ENCODE measurements at places on chromosomes 5 and 9. TPM values are rescaled to one million over a fixed set of nuclear protein-coding genes. Genes with fewer than 3 reads are reported as not detected.

Gene GLRA1
- not detected for total RNA-seq

Gene ZBTB43
- 42.1 TPM for total RNA-seq

Gene PCDHB7
- total RNA-seq: not detected

Gene PCDHB11
- not detected for total RNA-seq

Gene ZDHHC21
- 12.8 TPM for total RNA-seq

Gene PCDHGA10
- total RNA-seq: 0.67 TPM

DNA sequence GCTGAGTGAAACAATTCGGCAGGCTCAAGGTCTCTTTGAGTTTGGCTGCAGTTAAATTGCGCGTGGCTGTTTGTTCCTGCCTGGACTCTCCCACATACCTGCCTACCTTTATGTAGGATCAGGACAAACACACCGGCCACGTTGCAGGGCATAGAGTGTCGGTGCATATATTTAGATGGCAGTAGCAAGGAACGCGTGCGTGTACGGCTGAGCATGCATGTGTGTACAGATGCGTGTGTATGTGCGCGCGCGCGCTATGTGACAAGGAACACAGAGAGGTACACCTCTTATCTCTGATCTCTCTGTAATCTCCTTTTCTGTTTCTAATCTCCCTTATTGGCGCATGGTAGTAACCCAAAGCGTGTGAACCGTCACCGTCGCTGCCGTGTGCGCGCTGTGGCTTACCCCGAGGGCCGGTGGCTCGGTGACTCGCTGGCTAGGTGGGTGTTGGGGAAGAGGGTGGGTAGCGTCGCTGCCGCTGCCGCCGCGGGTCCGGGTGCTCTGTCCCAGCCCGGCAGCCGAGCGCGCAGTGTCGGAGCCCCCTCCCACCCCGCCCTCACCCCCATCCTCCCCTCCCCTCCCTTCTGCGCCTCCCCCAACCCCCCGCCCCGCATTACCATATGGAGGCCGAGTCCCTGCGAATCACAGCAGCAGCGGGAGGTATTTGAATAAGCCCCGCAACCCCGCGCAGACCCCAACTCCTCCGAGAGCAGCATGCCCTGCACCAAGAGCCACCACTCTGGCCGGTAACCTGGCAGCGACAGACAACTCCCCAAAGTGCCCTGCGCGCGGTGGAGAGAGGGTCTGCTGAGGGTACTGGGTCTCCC, 204.8 kb downstream of the MEF2C start:
- DNase-seq: no peak
- H3K36me3 ChIP-seq: peaks cover 29% of the 10 kb centered on the region
- peaks cover 28% of the 10 kb centered on the region for H3K4me1 ChIP-seq
- peaks cover 55% of the 10 kb centered on the region for H3K27me3 ChIP-seq
- no peak overlapping the region for H3K27ac ChIP-seq

DNA sequence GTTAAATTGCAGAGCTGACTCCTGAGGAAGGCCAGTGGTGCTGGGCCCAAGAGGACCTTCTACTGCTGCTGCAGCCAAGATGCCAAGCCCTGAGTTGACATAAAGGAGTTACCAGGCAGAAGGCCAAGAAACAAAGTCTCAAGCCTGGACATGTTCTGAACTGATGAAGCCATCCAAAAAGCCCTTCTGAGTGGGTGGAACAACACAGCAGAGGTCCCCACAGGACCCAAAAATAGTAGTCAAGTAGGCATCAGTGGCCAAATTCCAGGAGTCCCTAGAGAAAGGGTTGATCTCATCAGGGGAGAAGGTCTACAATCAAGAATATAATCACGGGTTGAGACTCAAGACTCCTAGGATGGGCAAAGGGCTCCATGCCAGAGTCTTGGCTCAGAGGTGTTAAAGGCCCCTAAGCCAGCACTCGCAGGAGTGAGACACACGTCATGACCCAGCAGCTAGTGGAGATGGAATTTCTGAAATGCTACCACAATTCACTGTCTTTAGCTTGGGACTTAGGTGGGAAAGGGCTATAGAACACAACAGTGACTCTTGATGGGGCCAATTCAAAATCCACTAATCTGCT, 119.7 kb downstream of the FANCC start:
- H3K36me3 ChIP-seq: no peaks in the 10 kb centered on the region
- no peaks in the 10 kb centered on the region for H3K27me3 ChIP-seq
- no peaks in the 10 kb centered on the region for H3K4me1 ChIP-seq
- H3K4me3 ChIP-seq: no peak overlapping the region
- H3K27ac ChIP-seq: no peak overlapping the region

GRCh38 chr9:136939996-136940525, 4.5 kb downstream of the FBXW5 start:
- no peak for DNase-seq
- peaks cover 21% of the 10 kb centered on the region for H3K4me1 ChIP-seq

DNA sequence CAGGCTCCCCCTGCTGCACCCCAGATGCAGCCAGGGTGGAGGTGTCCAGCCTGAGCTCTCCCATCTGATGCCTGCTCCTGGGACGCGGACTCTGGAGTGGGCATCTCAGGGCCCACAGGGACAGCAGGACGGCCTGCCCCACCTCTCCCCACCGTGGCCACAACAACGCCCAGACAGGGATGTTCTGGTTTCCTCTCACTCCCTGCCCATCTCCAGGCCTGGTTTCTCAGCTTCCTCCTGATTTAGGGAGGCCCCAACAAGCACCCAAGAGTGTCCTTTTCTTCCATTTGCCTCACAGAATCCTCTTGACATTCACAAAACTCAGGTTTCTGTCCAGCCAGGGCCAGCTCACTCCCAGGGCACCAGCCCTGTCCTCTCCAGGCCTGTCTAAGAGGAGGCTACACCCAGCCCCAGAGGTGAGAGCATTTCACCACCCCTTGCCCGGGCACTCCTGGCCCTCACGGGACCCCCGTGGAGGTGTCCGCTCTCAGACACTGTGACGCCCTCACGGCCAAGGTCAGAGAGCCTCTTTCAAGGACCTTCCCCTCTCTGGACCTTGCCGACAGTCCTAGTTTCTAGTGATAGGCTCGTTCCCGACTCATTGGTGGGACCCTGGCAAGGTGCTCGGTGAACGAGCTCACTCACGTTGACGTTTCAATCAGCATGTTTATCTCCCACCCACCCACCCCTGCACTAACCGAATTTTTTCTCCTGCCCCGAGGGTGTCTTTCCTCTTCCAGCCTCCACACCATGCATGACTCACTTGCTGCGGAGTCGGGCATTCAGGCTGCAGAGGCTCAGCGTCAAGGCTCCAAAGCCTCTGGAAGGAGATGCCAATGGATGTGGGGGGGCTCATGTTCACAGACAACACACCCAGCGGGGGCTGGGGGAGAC, 62.0 kb upstream of the UNC5A start:
- H3K4me1 ChIP-seq: peaks cover 12% of the 10 kb centered on the region
- no peaks in the 10 kb centered on the region for H3K36me3 ChIP-seq
- peaks cover 38% of the 10 kb centered on the region for H3K27me3 ChIP-seq

GRCh38 chr5:42886635-42887034, 74.9 kb upstream of the SELENOP start:
- H3K36me3 ChIP-seq: no peaks in the 10 kb centered on the region
- H3K4me1 ChIP-seq: no peaks in the 10 kb centered on the region
- H3K4me3 ChIP-seq: no peak overlapping the region
- no peak overlapping the region for H3K27ac ChIP-seq
- peaks cover 9% of the 10 kb centered on the region for H3K27me3 ChIP-seq

- H3K4me3 ChIP-seq: peak overlapping the region; percentile 50
- peak; percentile 41 for DNase-seq
- H3K27ac ChIP-seq: peak overlapping the region; percentile 87
- H3K4me1 ChIP-seq: peaks cover 45% of the 10 kb centered on the region
- H3K27me3 ChIP-seq: no peaks in the 10 kb centered on the region
- H3K36me3 ChIP-seq: no peaks in the 10 kb centered on the region
Measured at GRCh38 chr5:134537297-134537696, 11.8 kb downstream of the JADE2 start.

- H3K4me3 ChIP-seq: no peak overlapping the region
- no peak for DNase-seq
- H3K36me3 ChIP-seq: no peaks in the 10 kb centered on the region
- peaks cover 28% of the 10 kb centered on the region for H3K27me3 ChIP-seq
Measured at GRCh38 chr9:122609804-122610203, 4.7 kb upstream of the OR1Q1 start.

DNA sequence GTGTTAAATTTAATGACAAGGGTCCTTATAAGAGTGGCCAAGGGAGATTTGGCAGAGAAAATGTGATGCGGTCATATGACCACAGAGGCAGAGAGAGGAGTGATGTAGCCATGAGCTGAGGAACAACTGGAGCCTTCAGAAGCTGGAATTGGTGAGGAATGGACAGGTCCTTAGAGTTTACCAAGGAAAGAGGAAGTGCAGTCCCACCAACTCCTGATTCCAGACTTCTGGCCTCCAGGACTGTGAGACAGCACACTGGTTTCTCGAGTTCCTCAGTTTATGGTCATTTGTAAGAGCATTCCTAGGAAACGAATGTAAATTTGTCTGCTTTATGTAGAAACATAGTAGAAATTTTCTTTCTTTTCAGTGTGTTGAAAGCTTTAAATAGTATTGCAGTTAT, 410.1 kb downstream of the CDH18 start:
- H3K27ac ChIP-seq: no peak overlapping the region
- H3K4me1 ChIP-seq: no peaks in the 10 kb centered on the region
- H3K27me3 ChIP-seq: no peaks in the 10 kb centered on the region
- no peak for DNase-seq
- H3K4me3 ChIP-seq: no peak overlapping the region

- H3K27ac ChIP-seq: no peak overlapping the region
- DNase-seq: no peak
- no peak overlapping the region for H3K4me3 ChIP-seq
- H3K4me1 ChIP-seq: no peaks in the 10 kb centered on the region
Measured at GRCh38 chr5:137142764-137143605, 356.1 kb downstream of the SPOCK1 start.

DNA sequence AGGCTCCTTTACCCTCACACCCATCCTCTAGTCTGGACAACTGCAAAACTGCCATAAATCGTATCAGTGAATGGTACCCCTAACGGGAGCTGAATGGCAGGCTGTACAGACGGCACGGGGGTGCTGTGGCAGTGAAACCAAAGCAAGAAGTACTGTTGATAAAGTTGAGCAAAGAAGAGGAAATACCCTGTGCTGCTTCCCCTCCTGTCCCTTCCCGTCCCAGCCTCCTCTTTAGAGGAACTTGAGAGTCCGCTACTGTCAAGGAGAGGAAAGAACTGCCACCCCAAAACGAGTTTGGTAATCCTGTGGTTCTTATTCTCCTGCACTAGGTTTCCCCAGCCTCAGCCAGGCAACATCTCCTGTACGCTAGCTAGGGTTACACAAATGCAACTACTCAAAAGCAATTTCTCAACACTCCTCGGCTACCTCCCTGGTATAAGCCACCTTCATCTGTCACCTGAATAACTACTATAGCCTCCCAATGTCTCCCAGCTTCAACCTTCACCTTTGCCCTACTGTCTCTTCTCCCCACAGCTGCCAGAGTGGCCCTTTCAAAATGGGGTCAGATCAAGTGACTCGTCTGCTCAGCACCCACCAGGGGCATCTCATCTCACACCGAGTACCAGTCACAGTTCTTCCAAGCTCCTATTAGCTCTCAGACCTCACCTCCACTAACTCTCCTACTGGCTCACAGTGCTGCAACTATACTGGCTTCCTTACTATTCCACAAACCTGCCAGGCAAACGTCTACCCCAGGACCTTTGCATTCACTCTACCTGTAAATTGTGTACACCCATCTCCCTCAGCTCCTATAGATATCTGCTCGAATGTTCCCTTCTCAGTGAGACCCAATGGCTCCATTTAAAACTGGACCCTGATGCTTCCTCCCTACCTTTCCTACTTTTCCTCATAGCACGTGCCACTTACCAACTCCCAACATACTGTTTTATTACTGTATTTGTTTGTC, 4.1 kb downstream of the GLRX start:
- H3K4me1 ChIP-seq: peaks cover 50% of the 10 kb centered on the region
- H3K36me3 ChIP-seq: peaks cover 34% of the 10 kb centered on the region
- H3K27me3 ChIP-seq: no peaks in the 10 kb centered on the region
- H3K4me3 ChIP-seq: peak overlapping the region; percentile 98

- H3K27me3 ChIP-seq: no peaks in the 10 kb centered on the region
- peak overlapping the region; percentile 97 for H3K27ac ChIP-seq
- H3K4me3 ChIP-seq: peak overlapping the region; percentile 94
- peaks cover 13% of the 10 kb centered on the region for H3K36me3 ChIP-seq
- DNase-seq: peak; percentile 75
Measured at GRCh38 chr5:126777257-126777974, 480 bp downstream of the LMNB1 start.

GRCh38 chr9:134419000-134419683, 92.9 kb downstream of the RXRA start:
- no peak for DNase-seq
- no peak overlapping the region for H3K27ac ChIP-seq
- H3K4me1 ChIP-seq: no peaks in the 10 kb centered on the region
- H3K27me3 ChIP-seq: no peaks in the 10 kb centered on the region
- H3K4me3 ChIP-seq: no peak overlapping the region

GRCh38 chr5:118557251-118557661, 431.1 kb downstream of the DTWD2 start:
- H3K27me3 ChIP-seq: no peaks in the 10 kb centered on the region
- DNase-seq: no peak
- H3K27ac ChIP-seq: no peak overlapping the region

GRCh38 chr9:125897481-125897880, 150.3 kb downstream of the PBX3 start:
- H3K4me3 ChIP-seq: no peak overlapping the region
- no peak overlapping the region for H3K27ac ChIP-seq
- DNase-seq: no peak
- no peaks in the 10 kb centered on the region for H3K27me3 ChIP-seq
- H3K4me1 ChIP-seq: no peaks in the 10 kb centered on the region

DNA sequence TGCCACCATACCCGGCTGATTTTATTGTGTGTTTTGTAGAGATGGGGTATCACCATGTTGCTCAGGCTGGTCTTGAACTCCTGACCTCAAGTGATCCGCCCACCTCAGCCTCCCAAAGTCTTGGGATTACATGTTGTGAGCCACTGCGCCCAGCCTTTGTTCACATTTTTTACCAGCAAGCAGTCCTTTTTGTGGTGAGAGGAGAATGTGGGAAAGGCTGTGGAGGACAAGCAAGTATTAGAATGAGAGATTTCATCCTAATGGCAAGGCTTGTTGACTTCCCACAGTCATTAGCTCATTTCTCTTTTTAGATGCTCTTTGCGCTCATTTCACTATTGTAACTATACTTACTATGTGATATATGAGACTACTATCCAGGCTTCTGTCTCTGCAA, 6.1 kb downstream of the IL31RA start:
- H3K4me1 ChIP-seq: peaks cover 35% of the 10 kb centered on the region
- H3K27ac ChIP-seq: peak overlapping the region; percentile 88
- H3K4me3 ChIP-seq: peak overlapping the region; percentile 65

DNA sequence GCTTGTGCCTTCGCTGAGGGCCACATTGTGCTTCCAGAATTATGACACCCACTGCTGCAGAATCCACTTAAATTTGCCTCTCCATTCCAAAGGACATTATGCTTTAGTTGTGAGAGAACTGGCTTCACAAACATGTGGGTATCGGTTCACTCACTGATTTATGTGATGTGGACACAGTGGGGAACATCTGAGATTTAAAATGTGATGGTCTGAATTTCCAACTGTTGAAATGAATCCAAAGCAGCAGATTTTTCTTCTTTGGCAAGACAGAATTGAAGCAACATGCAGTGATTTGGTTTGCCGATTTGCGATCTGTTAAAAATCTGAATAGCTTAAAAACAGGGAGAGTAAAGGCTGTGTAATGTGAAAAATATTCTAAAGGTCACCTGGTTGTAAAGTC, 20.3 kb downstream of the PCSK5 start:
- H3K4me1 ChIP-seq: no peaks in the 10 kb centered on the region
- H3K27me3 ChIP-seq: peaks cover 9% of the 10 kb centered on the region
- no peaks in the 10 kb centered on the region for H3K36me3 ChIP-seq
- no peak overlapping the region for H3K4me3 ChIP-seq
- H3K27ac ChIP-seq: no peak overlapping the region
